GM18507 (cell line): ENCODE measurements at places on chromosomes 2 and 18.

DNA sequence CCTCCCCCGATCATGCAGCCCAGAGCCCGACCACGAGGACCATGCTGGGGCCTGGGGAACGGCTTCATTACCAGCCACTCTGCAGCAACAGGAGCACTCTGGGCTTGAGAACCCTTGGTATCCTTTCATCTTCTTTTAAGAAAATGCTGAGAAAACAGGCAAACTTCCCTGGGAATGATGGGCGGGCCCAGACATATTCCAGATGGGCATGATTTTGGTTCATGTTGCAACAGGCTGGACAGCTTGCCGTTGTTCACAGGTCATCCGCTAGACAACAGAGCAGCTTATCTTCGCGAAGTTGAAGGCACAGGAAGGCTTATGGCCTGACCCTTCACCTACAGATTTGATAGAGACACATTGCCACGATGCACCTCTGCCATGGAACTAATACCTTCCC is 121.0 kb downstream of the KLHL29 start:
- DNase-seq = no peak

DNA sequence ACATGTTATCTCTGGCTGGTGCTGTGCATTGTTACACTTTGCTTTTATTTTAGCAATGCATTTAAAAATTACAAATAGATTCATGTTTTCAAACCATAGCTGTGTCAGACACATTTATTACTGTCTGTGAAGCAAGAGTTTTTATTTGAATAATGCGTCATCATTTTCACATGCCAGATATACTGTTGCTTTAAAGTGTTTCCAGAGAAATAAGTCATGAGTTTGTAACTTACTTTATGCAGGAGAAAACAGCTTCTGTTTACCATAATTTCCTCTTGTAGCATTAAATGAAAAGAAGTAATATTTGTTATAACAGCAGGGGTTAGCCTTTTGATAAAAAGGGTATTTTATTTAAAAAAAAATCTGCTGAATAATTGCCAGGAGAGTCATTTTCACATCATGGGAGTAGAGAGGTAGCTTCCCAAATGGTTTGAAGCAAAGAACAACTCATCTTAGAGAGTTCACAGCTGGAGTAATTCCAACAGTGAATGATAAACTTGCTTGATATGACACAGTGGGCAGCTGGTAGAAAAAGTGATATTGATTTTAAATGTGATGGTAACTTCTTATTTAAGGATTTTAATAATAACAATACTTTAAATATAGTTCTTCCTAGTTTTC is 1274.5 kb upstream of the CRIM1 start:
- no peak for DNase-seq

DNA sequence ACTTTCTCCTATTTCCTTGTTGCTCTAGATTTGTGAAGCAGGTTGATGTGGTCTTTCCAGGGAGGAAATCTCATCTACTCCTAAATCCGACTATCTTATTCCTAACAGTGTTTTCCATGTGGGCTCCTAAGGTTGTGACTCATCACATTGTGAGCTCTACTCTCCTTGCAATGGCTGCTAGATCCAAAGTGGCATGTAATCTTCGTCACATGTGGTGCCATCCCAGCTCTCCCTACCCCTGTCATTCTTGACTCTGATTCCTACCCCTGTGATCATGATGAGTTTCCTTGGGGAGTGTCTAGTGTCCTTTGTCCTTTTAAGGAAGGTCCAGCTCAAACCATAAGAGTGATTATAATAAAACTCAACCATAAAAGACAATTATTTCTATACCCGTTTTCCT is 47.3 kb upstream of the GULP1 start:
- DNase-seq = no peak

DNA sequence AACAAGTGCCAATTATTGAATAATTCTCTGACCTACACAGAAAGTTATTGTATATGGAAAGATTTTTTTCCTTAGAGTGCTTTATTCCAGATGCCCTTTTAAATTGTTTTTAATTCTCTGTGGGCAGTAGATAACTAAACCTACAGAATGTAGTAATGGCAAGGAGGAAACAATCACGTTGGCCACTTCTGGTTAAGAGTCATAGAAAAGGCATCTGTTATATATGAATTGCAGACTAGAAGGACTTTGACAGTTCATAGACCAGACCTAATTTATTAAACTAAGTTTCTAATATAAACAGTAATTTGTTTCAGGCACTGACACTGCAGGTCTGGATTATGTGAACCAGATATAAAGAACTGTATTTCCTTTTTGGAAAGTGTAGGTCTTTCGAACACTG is 607.5 kb downstream of the PLCL1 start:
- no peak for DNase-seq

GRCh38 chr2:203867561-203868200 is at the start of gene CTLA4:
CTLA4 (plus strand) TSS chr2:203867771; CDS start chr2:203867943, 172 bp downstream.
- DNase-seq = no peak
